AG04449 (cell line): ENCODE measurements at places on chromosomes 12 and 14.

DNA sequence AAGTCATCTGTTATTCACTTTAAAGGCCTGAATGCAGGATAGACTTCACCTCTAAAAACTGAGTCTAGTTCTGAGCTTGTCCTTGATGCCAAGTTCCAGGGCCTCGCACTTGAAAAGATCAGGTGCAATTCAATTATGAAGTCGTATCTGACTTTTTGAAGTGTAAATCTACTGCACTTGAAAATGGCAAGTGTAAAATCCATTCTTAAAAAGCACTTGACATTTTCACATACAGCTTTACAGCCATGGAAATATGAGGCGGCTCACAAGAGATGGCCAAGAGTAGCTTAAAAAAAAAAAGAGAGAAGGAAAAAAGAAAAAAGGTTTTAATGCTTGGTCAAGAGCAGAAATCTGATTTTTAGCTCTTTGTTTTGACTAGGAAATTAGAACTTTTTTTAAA is 172.5 kb downstream of the GXYLT1 start:
- DNase-seq: no peak

DNA sequence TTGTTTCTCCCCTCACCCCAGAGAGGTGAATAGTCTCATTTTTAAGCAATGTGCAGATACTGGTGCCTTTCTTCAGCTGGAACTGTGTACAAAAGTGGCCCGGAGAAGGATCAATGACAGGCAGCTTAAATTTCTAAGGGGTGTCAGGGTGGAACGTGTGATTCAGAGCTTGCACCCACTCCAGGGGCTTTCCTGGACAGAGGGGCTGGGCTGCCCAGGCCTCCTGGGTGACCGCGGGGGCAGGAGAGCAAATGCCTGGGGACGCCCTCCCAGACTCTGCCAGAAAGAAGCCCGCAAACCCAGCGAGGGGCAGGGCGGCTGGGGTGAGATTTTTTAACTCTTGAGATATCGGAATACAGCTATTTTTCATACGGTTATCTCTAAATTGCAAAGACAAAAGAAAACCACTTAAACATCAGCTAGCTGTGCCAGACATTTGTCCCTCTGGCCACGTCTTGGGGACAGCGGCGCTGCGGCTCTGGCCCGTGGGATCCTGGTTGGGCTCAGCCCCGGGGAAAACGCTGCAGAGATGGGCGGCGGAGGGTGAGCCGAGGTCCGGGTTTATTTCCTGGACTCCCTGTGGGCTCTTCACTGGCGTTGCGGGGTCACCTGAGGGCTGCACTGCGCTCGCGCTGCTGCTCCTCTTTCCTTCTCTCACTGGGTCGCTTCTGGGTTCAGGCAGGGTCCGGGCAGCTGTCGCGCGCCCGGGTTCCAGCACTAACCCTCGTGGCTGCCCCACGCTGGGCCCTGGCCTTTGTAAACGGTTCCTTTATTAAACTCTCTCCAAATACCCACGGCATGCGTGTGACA is 35.8 kb downstream of the NFKBIA start:
- no peak for DNase-seq

DNA sequence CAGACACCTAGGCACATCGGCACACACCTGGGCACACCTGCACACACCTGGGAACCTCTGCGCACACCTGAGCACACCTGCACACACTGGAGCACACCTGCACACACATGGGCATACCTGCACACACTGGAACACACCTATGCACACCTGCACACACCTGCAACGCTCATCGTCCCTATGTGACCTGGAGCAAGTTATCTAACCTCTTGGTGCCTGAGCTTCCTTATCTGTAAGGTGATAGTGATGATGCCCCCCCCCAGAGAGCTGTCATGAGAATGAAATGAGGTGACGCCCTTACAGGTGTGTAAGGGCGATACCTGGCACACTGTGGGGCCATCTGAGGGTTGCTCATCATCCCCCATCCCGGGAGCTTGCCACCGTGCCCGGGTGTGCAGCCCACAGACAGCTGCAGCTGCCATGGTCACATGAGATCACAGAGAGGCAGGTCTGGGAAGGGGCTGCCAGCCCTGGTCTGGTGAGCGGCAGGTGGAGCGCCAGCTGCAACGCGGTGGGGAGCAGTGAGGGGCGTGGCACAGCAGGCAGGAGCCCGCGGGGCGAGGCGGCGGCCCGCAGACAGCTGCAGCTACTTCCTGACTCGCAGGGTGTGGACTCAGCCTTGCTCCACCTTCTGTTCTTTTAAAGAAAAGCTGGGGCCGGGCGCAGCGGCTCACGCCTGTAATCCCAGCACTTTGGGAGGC is 59.9 kb upstream of the FBRSL1 start:
- no peak for DNase-seq

- no peak for DNase-seq
Measured at GRCh38 chr12:83666690-83667089, 980.0 kb downstream of the TMTC2 start.

- DNase-seq: no peak
Measured at GRCh38 chr12:13504074-13504473, 307.5 kb downstream of the EMP1 start.

DNA sequence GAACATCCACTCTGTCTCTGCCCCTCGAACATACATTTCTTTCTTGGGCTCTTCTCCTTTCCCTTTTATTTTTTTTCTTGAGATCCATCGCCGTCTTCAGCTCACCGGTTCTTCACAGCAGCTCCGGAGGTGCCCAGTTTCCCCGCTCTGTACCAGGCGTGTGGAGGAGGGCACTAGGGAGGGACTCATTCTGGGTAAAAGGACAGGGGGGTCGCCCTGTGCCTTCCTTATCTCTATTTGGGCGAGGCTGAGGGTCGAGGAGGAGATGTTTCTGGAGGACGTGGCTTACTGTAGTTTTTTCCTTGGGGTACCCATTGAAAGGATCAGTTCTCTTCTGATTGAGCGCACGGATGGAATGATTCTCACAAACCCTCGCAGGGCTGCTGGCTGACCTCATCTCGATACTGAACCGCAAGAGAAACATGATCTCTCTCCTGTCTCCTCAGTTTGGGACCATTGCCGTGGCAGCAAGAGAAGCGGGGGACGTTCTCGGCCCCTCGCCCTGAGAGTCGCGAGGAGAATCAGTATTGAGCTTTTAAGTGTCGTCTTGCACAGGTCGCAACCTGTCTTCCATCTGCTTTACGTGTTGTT is 386 bp downstream of the LIN52 start:
- no peak for DNase-seq
